ENCODE measurements at places on chromosomes 13 and 19.

DNA sequence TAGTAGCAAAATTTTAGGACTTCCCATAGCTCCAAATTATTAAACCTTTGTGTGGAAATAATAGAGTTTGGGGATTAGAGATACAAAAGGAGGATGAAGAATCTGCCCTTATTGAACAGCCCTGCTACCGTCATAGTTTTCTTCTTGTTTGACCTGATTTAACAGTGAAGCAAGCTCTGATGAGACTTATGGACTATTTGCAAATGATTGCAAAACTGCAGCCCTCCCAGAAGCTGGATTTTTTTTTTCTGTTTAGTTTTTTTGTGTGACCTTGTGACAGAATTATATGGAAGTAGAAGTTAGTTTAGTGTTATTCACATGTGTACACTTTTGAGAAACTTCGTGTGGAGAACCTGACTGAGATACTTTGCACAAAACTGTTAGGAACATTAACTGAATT lies 267.8 kb downstream of the KCNRG start:
- DNase-seq: no peak

DNA sequence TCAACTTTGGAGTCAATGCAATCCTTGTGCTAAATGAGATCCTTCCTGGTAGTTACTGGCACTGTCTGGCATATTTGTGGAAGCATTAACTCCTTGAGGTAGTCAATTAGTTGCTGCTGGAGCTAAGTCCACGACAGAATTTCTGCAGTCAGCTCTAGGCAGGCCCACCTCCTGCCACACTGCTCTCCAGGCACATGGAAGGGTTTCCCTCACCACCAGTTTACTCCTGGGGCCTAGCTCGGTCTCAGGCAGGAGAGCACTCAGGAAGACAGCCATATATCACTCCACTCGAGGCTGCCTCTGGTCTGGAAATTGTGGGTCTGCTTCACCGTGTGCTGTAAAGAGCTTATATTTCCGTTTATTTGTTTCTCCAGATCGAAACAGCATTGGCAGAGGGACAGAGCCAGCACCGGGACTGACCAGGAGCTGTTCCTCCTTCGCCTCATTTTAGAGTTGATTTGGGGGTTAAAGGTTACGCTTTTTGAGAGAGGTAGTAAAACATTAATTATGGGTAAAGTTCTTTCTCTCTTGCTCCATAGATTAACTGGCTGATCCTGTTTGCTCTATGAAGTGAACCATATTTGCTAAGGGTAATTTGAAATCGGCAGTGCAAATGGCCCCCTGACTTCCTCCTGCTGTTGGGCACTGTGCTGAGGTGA lies 20.6 kb upstream of the GTF3A start:
- DNase-seq: no peak

DNA sequence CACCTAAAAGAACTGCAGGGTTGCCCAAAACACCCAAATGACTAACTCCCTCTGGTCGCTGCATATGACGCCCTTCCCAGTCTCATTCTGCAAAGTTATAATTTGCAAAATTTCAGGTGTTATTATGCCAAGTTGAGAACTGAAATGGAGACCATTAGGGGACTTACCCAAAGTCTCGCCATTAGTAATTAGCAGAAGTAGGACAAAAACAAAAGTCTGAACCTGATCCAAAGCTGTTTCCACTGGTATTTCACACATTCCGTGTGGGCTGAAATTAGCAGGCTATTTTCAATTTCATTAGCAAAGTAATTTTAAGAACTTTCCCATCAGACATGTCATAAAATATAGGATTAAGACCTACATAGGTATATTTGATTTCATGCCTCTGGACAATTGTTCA lies 6.8 kb downstream of the RUBCNL start:
- DNase-seq: no peak

DNA sequence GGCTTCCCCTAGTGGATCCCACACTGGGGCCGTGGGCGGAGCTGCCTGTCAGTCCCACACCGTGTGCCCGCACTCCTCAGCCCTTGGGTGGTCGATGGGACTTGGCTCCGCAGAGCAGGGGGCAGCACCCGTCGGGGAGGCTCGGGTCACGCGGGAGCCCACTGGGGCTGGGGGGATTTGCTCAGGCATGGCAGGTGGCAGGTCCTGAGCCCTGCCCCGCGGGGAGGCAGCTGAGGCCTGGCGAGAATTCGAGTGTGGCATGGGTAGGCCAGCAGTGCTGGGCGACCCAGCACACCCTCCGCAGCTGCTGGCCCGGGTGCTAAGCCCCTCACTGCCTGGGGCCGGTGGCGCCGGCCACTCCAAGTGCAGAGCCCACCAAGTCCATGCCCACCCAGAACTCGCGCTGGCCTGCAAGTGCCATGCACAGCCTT lies 481.7 kb upstream of the PRR20A start:
- no peak for DNase-seq

DNA sequence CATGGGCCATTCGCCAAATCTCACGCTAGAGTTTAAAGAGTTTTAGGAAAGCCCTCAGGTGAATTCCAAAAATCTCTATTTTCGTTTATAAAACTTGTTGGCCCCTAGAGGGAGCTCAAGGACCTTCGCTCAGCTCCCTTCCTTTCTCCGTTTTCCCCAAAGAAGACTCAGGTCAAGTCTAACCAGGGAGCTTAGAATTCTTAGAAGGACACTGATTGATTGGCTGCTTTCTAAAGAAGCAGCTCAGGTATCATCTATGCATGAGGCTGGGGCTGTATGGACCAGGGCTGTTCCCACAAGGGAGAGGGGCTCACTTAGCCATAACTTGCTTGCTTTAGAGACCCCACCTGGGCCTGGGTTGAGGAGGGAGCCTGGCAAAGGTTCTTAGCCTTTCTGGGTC lies 20.5 kb downstream of the DZIP1 start:
- peak; percentile 66 for DNase-seq

DNA sequence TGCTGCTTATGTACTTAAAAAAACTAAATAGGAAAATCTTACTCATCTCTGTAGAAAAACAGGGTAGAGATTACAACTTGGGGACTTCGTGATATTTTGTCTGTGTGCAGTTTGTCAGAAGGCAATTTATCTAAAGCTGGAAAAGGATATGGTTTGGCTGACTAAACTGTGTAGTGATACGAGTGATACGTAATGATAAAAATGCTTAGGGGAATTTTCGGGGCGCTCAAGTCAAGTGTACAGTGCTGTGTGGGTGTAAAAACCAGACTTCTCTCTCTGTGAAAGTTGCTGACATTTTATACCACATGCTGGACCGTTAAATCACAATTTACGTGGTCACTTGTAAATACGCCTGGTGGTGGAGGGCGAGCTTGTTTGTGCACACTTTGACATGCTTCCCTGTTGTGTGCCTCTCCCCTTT lies 221.7 kb downstream of the KCNRG start:
- no peak for DNase-seq

GRCh38 chr13:73090116-73090822 lies 31.5 kb downstream of the KLF5 start:
- no peak for DNase-seq

DNA sequence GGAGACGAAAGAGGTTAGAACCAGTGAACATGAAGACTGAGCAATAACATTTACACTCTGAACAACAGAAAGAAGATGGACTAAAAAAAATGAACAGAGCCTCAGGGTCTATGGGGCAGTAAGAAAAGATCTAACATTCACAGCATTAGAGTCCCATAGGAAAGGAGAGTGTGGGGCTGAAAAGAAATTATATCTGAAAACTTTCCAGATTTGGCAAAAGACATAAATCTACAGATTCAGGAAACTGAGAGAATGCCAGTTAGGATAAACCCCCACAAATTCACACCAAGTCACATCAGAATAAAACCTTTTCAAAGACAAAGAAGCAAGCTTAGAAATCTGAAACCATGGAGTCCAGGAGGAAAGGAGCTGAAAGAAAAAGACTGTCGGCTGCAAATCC lies 20.3 kb upstream of the TUBGCP3 start:
- no peak for DNase-seq

- DNase-seq: no peak
Observed at GRCh38 chr13:113192279-113192678, 16.2 kb downstream of the PCID2 start.

GRCh38 chr13:33932769-33933406 lies 114.9 kb downstream of the RFC3 start:
- DNase-seq: no peak

- no peak for DNase-seq
Observed at GRCh38 chr13:104204177-104204576, 1138.0 kb upstream of the SLC10A2 start.

DNA sequence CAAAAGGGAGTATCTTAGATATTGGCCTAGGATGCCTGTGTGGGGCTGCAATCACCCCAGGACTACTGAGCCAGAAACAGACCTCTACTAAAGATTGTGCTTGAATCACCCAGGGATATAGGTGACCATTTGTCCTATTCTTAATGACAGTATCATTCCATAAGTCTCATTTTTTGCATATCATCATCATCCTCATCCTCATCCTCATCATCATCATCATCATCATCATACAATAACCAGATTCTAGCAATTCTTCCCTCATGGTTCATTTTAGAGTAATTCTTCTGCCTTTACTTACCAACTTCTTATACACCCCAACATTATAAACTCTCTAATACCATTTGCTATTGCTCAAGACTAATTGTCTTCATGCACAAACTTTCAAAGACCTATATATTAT lies 226.6 kb downstream of the B3GLCT start:
- DNase-seq: no peak

- peak; percentile 45 for DNase-seq
Observed at GRCh38 chr19:28633319-28634018, 579.5 kb downstream of the UQCRFS1 start.

DNA sequence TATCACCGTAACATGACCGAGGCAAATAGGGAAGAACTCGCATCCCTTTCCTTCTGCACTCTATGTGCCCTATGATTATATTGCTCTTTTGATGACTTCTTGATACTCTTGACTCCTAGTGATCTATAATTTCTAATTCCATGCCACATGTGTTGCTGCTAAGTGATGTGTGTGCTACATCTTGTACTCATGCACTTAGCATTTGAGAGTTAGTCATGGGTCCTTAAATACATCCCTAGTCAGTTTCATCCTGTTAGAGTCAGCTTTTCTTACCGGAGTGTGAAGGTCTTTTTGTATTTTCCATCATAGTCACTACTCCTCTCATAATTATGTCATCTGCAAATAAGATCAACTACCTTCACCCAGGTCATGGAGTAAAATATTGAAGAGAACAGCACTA lies 30.2 kb downstream of the RXFP2 start:
- DNase-seq: no peak

DNA sequence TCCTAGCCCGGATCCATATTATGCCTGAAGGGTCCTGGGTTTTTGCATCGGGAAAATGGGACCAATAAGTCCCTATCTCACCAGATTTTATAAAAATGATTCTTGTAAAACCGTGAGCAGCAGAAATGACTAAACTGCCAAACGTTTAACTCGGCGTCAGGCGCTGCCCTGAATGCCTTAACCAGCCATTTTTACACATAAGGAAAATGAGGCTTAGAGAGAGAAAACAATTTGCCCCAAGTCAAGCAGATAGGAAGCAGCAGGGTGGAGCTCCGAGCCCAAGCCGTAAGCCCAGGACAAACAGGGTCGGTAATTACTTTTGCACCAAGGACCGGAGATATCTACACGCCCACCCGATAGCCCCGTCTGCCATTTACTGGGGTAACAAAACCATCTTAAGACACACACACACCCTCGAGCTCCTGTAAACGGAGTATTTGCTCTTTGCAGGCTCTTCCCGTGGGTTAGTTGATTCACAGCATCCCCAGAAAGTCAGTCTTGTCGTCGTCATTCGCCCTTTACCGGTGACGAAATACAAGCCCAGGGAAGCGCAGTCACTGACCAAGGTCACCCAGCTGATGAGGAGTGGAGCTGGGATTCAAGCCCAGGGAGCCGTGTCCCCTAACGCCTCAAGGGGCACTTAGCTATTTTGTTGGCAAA lies 16.0 kb upstream of the MRI1 start:
- DNase-seq: no peak

DNA sequence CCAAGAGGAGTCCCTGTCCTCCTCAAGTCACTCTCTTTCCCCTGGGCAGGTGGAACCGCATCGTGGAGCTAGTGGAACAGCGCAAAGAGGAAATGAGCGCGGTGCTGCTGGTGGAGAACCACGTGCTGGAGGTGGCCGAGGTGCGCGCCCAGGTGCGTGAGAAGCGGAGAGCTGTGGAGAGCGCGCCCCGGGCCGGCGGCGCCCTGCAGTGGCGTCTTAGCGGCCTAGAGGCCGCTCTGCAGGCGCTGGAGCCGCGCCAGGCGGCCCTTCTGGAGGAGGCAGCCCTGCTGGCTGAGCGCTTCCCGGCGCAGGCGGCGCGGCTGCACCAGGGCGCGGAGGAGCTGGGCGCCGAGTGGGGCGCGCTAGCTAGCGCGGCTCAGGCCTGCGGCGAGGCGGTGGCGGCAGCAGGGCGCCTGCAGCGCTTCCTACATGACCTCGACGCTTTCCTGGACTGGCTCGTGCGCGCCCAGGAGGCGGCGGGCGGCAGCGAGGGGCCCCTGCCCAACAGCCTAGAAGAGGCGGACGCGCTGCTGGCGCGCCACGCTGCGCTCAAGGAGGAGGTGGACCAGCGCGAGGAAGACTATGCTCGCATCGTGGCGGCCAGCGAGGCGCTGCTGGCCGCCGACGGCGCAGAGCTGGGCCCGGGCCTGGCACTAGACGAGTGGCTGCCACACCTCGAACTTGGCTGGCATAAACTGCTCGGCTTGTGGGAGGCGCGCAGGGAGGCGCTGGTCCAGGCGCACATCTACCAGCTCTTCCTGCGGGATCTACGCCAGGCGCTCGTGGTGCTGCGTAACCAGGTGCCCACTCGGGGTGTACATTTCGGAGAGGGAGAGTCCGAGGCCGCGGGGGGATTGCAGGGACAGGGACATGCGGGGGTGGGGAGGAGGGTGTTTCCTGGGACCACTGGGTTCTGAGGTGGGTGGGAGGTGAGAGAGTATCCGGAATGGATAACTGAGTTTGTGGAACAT lies 52.8 kb downstream of the SPTBN4 start:
- DNase-seq: no peak

DNA sequence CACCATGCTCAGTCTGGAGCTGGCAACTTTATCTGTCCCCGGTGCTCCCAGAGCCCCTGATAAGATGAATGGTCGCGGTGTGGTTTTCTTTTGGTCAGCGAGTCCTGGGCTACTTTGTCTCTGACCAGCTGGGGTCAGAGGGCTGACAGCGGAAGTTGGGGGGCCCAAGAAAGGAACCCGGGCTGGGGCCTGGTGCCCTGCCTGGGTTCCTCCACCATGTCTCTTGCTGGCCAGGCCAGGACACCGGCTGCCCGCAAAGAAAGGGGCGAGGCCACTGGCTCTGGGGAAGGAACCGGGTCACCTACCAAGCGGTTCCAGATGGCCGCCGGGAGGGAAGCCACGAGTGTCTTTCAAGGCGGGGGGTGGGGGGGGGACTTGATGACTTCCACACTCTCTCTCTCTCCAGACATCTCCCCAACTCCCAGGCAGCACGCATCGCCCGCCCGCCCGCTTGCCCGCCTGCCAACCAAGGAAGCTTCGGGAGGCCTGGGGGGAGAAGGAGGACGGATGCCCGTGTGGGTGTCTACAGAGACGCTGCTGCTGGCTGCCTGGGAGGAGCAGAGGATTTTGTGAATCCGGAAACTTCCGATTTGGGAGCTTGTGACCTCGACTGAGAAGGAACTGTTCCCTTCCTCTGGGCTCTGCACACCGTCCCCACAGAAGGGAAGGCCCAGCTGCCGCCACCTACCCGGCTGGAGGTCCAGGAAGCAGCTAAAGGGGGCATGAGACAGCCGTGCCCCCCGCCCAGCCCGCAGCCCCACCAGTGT lies 1.1 kb downstream of the PIP5K1C start:
- DNase-seq: peak; percentile 59

Measured in Kasumi-1 (cell line).